ENCODE measurements at places on chromosomes 16 and 17. TPM values are rescaled to one million over a fixed set of nuclear protein-coding genes. Genes with fewer than 3 reads are reported as not detected.

NHLRC4 gene
- 0.51 TPM for total RNA-seq

VASN gene
- 12.2 TPM for total RNA-seq

TSNAXIP1 gene
- 0.56 TPM for total RNA-seq

CCL17 gene
- total RNA-seq, result not detected

HIGD1B gene
- total RNA-seq, result 2.6 TPM

RAB11FIP4 gene
- 5.7 TPM for total RNA-seq

ITGAX gene
- total RNA-seq, result 1.8 TPM

C16orf92 gene
- not detected for total RNA-seq

CLEC19A gene
- not detected for total RNA-seq

DNA sequence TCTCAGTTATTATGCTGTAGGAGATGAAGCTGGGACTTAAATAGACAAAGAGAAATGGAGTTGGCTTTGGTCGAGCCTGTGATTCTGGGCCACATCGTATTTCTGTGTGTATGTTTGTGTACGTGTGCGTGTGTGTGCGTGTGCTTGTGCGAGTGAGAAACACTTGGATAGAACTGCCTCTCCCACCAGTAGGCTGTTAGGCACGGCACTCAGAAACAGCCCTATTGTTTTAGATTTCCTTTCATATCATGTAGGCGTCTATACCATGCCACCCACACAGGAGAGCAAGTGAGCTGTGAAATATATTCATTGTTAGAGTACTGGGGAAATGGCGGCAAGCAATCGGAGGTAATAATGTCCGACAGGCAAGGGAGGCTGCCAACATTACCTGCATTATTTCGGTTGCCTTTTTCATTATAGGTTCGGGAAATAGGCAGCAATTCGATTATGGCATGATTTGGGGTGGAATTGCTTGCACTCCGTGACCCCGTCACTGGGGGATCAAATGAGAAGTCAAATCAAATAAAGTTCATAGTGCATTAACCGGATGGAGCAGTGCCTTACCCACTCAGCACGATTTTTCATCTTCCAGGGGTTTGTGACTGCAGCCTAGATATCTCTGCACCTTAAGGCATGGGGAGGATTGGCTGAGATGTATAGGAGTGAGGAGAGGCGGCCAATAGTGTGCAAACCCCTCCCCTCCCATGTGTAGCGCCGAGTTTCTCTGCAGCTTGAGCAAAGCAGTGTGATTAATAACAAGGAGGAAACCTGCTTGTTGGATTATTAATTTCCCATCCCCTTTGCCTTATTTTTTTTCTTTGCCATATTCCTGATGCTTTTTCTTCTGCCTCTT, 89.6 kb downstream of the RBFOX1 start:
- DNase-seq, result no peak

DNA sequence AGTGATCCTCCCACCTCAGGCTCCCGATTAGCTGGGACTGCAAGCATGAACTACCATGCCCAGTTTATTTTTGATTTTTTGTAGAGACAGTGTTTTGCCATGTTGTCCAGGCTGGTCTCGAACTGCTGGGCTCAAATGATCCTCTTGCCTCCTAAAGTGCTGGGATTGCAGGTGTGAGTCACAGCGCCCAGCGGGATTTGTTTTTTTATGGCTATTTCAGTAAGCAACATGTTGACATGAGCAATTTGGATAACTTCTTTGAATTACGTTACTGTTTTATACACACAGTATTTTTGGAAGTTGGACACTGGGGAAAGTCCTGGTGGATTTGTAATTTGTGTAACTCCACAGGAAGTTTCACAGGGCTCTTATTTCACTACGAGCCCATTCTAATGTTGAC, 18.5 kb upstream of the RHOT1 start:
- DNase-seq, result no peak

- DNase-seq, result no peak
Observed at GRCh38 chr17:15453246-15453645, 14.2 kb downstream of the CDRT4 start.

GRCh38 chr17:65182233-65182632, 45.1 kb downstream of the RGS9 start:
- no peak for DNase-seq

DNA sequence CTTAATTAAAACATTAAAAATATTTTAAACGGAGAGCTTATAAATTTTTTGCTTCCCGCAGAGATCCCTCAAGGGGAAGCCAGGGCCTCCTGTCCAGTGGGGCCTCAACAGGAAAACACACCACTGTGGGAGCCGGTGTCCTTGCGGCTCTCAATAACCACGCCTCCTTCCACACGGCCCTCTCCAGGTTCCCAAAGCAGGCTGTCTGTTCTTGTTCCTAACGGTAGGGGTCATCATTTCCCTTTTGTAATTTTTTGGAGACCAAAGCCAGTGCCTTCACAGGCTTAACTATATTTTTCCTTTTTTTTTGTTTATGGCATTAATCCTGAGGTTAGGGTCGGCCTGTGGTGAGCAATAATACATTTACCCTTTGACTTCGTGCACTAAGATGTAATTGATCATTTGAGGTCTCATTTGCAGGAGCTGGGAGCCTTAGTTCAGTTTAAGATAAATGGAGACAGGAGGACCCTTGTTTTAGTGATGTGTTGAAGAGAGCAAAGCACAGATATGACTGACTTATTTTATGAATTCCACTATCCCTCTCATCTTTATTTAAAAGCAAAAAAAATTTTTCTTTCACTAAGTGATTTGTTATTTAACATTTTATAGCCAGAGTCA, 77.5 kb upstream of the N4BP1 start:
- peak; percentile 55 for DNase-seq

GRCh38 chr16:58937661-58938060, 203.5 kb upstream of the GOT2 start:
- DNase-seq, result no peak

GRCh38 chr17:50043290-50044148, 12.4 kb upstream of the ITGA3 start:
- peak; percentile 70 for DNase-seq

GRCh38 chr16:12503191-12503590, 300.5 kb downstream of the CPPED1 start:
- no peak for DNase-seq

DNA sequence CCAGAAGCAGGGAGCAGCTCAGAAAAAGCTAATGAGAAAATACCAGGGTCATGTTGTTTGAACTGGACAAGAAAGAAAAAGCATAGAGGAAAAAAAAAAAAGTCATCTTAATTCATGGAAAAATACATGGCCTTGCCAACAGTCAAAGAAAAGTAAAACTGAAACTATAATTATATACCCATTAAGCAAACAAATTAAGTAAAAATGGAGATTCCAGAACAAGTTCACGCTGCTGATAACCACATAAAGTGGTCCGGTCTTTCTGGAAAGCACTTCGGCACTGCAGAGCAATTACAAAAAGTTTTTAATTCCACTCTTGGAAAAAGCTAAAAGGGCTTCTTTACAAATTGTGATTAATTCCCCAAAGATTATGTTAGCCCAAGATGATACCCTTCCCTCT, 12.4 kb upstream of the P2RX5 start:
- no peak for DNase-seq

DNA sequence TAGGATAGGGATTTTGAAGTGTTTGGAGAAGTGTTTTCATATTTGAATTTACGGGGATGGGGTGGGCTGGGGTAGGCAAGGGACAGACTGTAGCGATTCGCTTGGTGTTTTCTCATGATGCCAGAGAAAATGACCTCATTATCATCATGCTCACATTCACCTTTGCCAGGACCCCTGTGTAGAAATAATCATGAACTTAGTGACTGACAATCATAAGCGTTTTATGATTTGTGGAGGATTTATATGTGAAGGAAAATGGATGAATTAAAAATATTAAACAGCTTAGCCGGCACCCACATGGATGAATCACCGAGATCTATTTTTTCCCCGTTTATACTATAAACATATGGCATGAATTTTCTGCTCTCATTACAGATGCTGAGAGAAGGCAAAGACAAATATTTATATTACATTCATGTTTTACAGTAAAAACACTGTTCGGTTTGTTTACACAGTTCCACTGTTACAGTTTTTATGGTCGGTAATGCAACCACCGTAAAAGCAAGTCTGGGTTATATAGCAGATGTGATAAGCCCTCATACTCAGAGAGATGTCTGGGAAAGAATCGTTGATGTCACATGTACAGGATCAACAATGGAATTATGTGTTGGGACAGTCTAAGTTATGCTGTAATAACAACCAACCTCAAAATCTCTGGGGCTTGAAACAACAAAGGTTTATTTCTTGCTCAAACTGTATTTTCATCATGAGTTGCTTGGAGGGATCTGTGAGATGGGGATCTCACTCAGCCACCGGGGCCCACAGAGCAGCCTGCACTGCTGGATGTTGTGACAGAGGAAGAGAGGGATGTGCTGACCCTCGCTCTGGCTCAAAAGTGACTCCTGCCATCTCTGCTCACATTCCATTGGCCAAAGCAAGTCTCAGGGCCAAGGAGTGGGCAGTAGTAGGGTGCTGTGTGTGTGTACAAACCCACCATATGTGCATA, 85.1 kb downstream of the WWOX start:
- DNase-seq, result no peak

GRCh38 chr17:49000943-49001342, 3.8 kb downstream of the IGF2BP1 start:
- no peak for DNase-seq

DNA sequence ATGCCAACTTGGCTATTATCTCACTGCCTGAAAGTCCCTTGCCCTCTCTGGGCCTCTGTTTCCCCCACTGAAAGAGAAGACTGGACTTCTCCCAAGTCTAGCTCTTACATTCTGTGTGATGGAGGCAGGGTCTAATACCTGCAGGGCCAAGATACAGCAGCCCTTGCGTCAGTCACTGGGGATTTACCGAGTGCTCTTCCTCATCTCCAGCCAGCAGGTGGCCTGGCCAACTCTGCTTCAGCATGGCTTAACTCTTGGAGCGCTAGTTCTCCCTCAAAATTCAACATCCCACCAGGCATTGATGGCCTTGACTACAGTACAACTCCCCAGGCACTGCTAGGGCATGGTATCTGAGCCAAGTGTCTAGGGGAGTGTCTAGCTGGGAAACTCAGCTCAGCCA, 19.9 kb upstream of the MTMR4 start:
- DNase-seq, result no peak

GRCh38 chr17:66507103-66507923, 204.9 kb downstream of the PRKCA start:
- no peak for DNase-seq

DNA sequence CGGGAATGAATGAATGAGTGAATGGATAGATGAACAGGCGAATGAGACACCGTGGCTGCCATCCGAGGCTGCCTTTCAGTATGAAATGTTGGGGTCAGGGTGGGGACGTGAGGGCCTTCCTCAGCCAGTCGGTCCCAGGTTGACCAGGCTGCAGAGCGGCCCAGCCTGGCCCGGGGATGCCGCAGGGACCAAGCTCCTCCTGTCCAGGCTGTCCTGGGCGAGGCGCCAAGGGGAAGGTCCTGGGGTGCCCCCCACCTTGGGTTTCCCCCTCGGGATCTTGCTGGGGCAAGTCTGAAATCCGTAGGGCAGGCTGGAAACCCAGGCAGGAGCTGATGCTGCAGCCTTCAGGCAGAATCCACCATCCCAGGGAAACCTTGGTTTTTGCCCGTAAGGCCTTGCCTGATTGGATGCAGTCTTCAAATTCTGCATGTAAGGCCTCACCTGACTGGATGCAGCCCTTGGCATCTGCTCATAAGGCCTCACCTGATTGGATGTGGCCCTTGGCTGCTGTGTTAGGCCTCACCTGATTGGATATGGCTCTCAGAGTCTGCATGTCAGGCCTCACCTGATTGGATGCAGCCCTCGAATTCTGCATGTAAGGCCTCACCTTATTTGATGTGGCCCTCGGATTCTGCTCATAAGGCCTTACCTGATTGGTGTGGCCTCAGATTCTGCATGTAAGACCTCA, 61.7 kb upstream of the ZNF469 start:
- DNase-seq, result no peak

DNA sequence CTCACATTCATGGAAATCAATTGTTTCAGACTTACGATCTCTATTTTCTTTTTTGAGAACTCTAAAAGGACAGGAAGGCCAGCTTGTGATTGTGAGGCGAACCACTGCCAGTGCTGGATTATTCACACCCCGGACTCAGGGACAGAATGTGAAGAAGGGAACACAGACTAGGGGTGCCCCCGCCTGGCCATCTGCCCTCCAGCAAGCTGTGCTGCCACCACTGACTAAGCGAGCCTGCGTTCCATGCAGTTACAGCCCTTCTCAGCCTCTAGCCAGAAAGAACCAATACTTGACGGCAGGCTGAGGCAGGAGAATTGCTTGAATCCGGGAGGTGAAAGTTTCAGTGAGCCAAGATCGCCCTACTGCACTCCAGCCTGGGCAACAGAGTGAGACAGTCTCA, 2.8 kb downstream of the HAGH start:
- peak; percentile 73 for DNase-seq

DNA sequence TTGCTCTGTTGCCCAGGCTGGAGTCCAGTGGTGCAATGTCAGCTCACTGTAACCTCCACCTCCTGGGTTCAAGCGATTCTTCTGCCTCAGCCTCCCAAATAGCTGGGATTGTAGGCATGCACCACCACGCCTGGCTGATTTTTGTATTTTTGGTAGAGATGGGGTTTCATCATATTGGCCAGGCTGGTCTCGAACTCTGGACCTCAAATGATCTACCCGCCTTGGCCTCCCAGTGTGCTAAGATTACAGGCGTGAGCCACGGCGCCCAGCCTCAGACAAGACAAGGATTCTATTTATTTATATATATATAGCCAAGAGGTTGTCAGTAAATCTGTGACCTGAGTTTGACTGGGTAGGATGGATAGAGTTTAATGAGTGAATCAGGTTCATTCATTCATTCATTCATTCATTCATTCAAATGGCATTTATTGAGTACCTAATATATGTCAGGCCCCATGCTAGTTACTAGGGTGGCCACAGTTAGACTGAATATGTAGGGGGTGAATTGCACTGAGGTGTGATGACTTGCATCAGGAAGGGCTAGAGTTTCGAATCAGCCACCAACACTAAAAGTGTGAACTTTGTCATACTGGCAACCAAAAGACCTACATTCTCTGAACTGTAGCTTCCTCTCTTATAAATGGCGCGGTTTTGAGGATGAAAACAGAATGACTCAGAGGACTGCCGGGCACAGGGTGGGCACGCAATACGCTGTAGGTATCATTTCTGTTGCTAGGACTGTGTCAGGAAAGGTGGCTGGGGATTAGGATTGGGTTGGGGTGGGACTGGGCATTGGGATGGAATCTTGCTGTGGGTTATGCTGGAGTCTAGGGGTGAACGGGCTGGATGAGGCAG, 37.8 kb downstream of the ITGAE start:
- DNase-seq, result no peak

DNA sequence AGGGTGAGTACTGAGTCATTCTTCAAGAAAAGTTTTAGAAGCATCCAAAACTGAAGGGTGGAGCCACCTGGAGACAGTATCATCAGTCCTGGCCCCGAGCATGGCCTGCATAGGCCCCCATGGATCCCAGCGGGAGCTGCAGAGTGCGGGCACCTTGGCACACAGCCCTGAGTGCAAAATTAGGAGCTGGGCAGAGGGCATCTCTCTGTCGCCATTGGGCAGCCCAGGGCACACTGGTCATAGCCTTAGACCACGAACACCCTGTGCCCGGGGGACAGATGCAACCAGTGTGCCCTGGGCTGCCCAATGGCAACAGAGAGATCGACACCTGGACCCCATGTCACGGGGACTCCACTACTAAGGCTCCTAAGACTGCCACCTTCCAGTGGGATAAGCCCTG, 14.6 kb downstream of the MAPT start:
- no peak for DNase-seq
